Activated T-helper 1 cell treated with anti-CD3 and anti-CD28 coated beads, Interleukin-2, amount 50 U/mL, for 16 hours (primary cell): ENCODE measurements at places on chromosomes 16 and 17.
A peak's percentile ranks its signal among the peaks of the same experiment; 100 is the strongest.

- DNase-seq = no peak
These were observed 142.9 kb downstream of the RAB11FIP4 start for GRCh38 chr17:31534223-31534888.

- DNase-seq = no peak
These were observed 86.8 kb upstream of the SALL1 start for GRCh38 chr16:51237861-51238378.

DNA sequence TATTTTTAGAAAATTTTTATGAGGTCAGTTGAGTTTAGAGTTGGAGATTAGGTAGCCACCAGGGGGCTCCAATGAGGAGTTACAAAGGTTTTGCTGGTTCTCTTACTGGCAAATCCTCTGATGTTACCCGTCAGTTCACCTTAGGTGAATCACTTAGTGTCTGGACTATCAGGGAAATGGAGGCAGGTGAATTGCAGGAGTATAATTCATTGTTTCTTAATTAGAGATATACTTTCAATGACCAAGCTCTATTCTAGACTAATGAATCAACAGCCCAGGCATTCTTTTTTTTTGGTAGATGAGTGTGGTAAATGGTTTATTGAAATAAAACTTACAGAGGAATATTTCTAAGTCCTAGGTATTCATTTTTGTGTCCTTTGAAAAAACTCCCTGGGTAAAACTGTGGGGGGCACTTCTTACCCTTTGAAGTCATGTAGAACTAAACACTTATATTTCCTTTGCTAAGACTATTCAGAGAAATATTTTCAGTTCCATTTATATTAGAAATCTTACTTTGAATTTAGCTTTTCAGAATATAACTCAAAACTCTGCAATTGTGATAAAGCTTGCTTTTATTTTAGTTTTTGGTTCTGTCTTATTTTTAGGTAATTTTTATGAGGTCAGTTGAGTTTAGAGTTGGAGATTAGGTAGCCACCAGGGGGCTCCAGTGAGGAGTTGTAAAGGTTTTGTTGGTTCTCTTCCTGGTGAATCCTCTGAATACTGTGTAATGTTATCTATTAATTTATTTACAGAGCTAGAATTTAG lies 17.7 kb downstream of the PSMD11 start:
- peak; percentile 32 for DNase-seq

DNA sequence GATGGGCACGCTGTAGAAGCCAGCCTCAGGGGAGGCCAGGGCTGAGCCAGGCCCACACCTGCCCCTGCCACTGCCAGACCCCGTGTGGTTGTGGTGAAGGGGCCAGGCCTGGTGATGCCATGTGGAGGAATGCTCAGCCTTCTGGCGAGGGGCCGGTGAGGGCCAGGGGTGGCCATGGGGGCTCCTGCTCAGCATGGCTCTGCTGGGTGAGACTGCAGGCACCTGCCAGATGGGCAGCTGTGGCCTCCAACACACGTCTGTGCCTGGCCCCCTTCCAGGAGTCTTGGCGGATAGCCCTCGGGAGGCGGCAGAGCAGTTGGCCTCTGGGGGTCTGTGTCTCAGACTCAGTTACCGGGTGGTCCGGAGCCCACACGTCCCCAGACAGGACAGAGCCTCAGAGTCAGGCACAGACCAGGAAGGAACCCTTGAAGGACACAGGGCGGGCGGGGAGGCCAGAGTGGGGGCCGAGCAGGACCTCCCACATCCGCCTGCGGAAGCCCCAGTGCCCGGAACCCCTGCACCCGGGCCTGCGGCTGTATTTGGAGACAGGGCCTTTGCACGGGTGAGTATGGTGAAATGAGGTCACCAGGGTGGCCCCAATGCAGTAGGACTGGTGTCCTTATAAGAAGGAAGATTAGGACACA lies 22.5 kb upstream of the CHMP6 start:
- no peak for DNase-seq

DNA sequence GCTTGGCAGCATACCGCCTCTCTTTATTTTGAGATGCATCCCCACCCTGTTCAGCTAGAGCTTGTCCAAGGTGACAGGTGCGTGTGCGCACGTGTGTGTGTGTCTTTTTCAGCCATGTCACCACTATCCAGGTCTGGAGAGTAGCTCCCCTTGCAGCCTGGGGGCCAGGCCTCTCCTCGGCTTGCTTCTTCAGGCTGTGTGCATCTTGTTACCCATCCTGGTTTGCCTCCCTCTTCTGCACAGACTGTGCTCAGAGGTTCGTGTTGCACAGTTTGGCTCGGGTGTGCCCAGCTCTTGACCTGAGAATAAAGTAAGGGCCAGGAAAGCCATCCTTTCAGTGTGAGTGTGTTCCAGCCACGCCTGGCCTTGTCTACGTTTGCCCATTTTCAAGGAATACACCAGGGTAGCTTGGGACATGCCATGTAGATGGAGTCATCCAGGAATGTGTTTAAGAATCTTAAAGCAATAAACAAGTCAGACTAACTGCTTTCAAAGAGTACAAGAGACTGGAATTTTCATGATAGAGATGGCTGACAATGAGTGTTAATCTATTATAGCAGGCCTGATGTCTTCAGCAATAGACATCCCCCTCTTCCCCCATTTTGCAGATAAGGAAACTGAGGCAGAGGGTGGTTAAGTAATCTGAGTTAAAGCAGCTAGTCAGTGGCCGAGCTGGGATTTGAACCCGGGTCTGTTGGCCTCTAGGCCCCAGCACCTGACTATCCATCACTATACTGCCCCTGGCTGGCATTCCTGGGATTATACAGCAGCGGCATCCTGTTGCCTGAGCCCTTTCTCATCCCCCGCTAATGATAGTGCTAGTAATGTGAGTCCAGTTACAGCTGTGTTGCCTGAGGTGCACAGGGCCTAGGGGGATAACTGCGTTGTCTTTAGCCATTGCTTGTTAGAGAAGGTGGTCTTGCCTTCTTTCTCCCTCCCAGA lies 77.9 kb downstream of the KSR1 start:
- no peak for DNase-seq

- no peak for DNase-seq
These were observed 4.2 kb downstream of the CMTM4 start for GRCh38 chr16:66692341-66692740.

DNA sequence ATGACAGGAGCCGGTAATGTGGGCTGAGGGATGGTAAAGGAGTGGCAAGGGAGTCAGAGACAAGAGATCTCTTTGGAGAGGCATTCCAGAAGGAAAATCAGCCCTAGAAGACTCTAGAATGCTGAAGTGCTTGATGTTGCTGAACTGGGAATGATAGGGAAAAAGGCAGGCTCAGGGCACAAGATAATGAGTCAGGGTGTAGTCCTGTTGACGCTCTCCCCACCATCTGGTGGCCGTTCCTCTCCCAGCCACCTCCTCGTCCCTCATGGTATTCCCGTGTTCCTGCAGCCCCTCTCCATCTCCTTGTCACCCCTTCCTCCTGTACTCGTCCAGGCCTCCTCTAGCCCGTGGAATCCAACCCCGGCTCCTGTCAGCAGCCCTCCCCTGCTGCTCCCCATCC lies 11.1 kb upstream of the ALDOA start:
- no peak for DNase-seq

DNA sequence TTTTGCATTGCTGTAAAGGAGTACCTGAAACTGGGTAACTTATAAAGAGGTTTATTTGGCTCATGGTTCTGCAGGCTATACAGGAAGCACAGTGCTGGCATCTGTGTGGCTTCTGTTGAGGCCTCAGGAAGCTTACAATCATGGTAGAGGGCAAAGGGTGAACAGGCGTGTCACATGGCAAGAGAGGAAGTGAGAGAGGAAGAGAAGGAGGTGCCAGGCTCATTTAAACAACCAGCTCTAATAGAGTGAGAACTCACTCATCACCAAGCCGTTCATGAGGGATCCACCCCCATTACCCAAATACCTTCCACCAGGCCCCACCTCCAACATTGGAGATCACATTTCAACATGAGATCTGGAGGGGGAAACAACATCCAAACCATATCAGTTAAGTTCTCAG lies 16.4 kb upstream of the CLEC19A start:
- DNase-seq = no peak

- DNase-seq = no peak
These were observed 3.5 kb downstream of the GSG1L start for GRCh38 chr16:28059841-28060575.

- no peak for DNase-seq
These were observed 30.2 kb upstream of the ULK2 start for GRCh38 chr17:19897903-19898302.

DNA sequence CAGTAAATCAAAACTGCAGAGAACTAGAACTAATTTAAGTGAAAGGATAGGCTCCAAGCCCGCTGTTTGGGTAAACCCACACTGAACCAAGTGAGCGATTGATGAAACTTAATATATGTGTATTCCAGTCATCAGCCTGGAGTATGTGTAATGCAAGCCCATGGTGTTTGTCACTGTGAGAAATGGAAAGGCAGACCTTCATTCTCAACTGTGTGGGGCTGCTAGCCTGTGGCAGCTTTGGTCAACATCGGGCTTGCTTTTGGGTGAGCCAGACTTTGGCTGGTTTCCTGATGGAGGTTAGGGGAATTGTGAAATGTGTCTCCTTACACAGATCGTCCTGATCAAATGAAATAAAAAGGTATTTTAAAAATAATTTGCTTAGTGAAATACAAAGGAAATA lies 279.9 kb downstream of the IRX3 start:
- no peak for DNase-seq

GRCh38 chr17:68518063-68518815 lies 6.0 kb downstream of the PRKAR1A start:
- no peak for DNase-seq

DNA sequence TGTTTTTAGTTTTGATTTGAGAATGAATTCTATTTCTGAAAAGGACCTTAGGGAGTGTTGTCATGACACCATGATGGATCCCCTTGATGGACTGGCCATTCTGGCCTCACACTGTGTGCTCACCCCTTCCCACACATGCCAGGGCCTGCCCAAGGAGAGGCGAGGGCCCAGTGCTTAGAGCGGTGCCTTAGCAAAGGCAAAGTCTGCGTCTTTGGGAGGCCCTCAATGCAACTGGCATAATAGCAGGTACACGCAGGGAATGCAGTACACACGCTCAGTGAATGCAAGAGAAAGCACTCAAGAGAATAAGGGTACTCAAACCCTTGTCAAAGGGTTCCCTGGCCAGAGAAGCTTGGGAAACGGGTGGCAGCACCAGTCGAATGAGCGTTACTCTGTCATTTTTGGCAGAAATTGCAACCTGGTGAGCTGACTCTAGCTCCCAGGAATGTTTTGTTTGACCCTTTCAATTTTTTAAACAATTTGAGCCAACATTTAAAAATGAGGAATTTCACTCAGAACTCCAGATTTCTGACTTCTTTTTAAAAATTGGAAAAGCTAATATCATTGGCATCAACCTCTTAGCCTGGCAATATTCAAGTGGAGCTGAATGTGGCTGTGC lies 32.1 kb downstream of the NKD1 start:
- no peak for DNase-seq

DNA sequence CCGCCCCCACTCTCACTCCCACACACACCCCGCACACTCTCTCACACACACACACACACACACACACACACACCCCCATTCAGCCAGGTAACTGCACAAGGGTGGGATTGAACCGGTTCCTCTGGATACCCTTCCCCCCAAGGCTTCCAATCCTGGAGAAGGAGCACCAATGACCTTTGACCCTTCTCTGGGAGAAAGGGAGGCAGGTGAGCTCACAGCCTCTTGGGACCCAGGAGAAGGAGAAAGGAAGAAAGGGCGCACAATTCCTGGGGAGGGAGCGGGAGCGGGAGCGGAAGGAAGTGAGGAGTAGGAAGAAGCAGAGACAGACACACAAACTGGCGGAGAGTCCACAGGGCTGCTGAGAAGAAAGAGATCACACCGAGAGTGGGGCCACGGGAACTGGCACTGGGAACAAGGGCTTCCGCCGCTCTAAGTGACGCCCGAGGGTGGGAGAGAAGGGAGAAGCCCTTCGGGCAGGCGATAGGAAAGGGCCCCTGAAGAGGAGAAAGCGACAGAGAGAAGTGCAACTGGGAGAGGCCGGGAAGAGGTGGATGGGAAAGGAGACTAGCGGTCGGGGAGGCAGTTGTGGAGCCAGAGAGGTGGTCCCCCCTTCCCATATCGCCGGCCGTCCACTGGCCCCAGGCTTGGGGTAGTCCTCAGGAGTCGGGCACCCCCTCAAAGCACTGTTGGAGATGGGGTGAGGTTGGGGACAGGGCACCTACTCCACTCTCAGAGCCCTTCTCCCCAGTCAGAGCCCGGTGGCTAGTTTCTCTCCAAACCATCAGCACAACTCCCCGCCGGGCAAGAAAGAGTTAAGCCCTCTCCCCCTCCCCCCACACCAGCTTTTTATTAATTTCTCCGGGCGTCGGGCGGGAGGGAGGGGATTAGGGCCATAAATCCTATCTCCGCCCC lies 1.3 kb downstream of the SAMD14 start:
- DNase-seq = no peak

GRCh38 chr17:2172077-2172851 lies 117.4 kb downstream of the HIC1 start:
- no peak for DNase-seq

GRCh38 chr16:70611224-70611598 lies 35.1 kb upstream of the IL34 start:
- no peak for DNase-seq

GRCh38 chr17:53344778-53345177 lies 477.9 kb upstream of the KIF2B start:
- DNase-seq = no peak
